Lower lobe of right lung (tissue), 2 donors: ENCODE measurements at places on chromosomes 1 and 21.

- H3K27ac ChIP-seq = no peak overlapping the region
- H3K36me3 ChIP-seq = no peaks in the 10 kb centered on the region
- DNase-seq = no peak
- no peaks in the 10 kb centered on the region for H3K27me3 ChIP-seq
Observed at GRCh38 chr21:26157801-26158200, 12.8 kb downstream of the APP start.

DNA sequence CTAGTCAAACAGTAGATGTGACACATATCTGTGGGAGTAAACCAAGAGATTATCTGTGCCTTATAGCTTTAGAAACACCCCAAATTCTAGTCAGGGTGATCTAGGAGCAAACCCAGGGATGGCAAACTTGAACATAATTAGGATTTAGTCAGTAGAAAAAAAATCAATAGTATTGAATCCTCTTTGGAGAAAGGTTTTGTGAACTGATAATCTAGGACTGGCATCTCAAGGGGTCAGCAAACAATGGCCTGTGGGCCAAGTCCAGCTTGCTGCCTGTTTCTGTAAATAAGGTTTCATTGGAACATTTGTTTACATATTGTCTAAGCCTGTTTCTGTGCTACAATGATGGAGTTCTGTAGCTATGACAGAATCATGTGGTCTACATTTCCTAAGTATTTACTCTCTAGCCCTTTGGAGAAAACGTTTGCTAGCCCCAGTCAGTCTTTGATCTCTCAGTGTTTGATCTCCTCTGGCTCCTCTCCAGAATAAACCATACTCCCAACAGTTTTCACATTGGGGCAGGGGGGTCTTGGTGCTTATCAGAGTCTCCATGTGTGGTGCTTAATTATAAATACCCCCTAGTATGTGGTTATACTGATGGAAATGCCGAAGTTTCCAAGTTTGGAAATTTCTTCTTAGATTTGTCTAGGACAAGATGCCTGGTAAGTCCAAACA lies 385.8 kb downstream of the NTNG1 start:
- no peak for DNase-seq
- H3K27me3 ChIP-seq = no peaks in the 10 kb centered on the region
- no peaks in the 10 kb centered on the region for H3K36me3 ChIP-seq
- no peaks in the 10 kb centered on the region for H3K4me1 ChIP-seq

- no peaks in the 10 kb centered on the region for H3K4me1 ChIP-seq
- no peak overlapping the region for H3K4me3 ChIP-seq
- no peaks in the 10 kb centered on the region for H3K36me3 ChIP-seq
- DNase-seq = no peak
Observed at GRCh38 chr1:76799700-76800099, 67.6 kb upstream of the ST6GALNAC5 start.

DNA sequence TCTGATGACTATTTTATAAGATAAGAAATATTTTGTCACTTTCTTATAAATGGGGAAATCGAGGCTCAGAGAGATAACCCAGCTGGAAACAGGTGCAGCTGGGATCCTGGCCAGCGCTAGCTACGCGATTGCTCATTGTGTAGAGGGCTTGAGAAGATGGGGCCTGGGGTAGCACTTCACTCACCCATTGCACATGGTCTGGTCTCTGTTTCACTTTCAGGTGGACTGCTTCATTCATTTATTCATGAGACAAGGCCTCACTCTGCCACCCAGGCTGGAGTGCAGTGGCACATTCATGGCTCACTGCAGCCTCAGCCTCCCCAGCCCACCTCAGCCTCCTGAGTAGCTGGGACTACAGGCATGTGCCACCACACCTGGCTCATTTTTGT lies 23.8 kb downstream of the UBE4B start:
- peaks cover 8% of the 10 kb centered on the region for H3K36me3 ChIP-seq
- no peak for DNase-seq
- H3K27me3 ChIP-seq = no peaks in the 10 kb centered on the region
- peaks cover 33% of the 10 kb centered on the region for H3K4me1 ChIP-seq

- H3K27me3 ChIP-seq = peaks cover 7% of the 10 kb centered on the region
- H3K27ac ChIP-seq = no peak overlapping the region
- H3K4me1 ChIP-seq = peaks cover 6% of the 10 kb centered on the region
- DNase-seq = peak; percentile 63
- H3K4me3 ChIP-seq = peak overlapping the region; percentile 28
- H3K36me3 ChIP-seq = no peaks in the 10 kb centered on the region
Observed at GRCh38 chr21:33127154-33127867, 57.4 kb downstream of the OLIG1 start.

GRCh38 chr1:21385022-21385421 lies 54.9 kb upstream of the NBPF3 start:
- H3K4me3 ChIP-seq = no peak overlapping the region
- no peaks in the 10 kb centered on the region for H3K36me3 ChIP-seq
- DNase-seq = no peak
- H3K4me1 ChIP-seq = peaks cover 13% of the 10 kb centered on the region
- H3K27ac ChIP-seq = no peak overlapping the region

GRCh38 chr1:215568299-215568692 lies 1.2 kb downstream of the KCTD3 start:
- DNase-seq = no peak
- peak overlapping the region; percentile 81 for H3K4me3 ChIP-seq
- H3K27ac ChIP-seq = peak overlapping the region; percentile 88
- H3K27me3 ChIP-seq = no peaks in the 10 kb centered on the region
- H3K4me1 ChIP-seq = peaks cover 46% of the 10 kb centered on the region
- H3K36me3 ChIP-seq = no peaks in the 10 kb centered on the region

DNA sequence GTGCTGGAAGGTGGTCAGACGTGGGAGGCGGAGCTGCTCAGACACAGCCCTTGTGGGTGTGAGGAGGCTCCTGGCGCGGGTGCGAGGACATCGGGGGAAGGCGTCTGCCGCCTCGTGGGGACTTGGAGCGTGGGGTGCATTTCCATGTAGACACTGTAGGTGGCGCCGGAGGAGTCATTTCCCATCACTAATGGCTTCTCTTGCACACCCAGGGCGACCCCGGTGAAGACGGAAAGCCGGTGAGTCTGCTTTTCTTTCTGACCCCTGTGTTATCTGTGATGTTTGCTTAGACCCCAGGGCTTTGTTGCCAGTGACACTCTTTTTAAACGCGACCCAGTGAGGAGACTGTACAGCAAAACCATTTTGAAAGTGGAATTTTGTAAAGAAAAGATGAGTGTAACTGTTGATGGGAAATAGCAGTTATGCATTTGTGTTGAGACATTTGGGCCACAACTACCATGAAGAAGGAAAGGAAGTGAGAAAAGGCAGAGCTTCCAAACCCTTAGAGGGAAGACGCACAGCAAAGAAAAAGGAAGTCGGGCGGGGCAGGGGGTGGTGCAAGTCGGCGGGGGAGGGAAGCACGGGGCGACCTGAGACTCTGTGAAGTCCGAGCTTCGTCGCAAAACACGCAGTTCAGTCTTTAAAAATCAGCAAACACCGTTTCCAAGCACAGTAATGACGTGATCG lies 64.0 kb downstream of the SLC19A1 start:
- H3K27ac ChIP-seq = peak overlapping the region; percentile 68
- peak overlapping the region; percentile 29 for H3K4me3 ChIP-seq
- peaks cover 42% of the 10 kb centered on the region for H3K36me3 ChIP-seq
- peaks cover 20% of the 10 kb centered on the region for H3K4me1 ChIP-seq

DNA sequence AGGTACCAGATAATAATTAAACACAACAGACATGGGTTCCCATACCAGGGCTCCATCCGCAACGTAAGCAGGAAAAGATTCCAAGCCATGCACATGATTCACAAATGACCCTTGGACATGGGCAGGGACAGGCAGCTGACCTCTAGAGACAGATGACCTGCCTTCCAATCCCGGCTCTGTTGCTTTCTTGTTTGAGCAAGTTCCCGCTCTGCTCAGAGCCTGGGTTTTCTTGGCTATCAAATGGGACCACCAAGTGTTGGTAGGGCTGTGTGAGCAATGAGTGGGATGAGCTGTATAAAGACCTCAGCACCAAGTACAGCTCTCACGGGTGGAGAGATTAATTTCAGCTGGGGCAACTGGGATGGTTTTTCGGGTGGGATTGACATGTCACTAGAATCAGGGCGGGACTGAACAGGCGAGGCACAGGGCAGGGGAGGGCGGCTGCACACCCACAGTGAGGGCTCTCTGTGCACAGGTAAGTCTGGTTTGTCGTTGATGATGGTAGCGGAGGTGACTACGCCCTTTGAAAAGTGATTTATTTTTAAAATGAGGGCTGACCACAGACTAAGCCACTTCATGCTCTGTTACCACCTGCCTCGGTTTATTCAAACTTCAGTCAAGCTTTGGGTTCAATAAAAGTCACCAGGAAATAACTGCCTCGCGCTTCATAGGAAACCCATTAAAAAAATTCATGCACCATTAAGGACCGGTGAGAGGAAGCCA lies 57.5 kb upstream of the IFFO2 start:
- peaks cover 25% of the 10 kb centered on the region for H3K4me1 ChIP-seq
- H3K36me3 ChIP-seq = no peaks in the 10 kb centered on the region
- no peak overlapping the region for H3K4me3 ChIP-seq
- H3K27me3 ChIP-seq = no peaks in the 10 kb centered on the region

- H3K36me3 ChIP-seq = no peaks in the 10 kb centered on the region
- no peak for DNase-seq
- no peaks in the 10 kb centered on the region for H3K4me1 ChIP-seq
- no peak overlapping the region for H3K27ac ChIP-seq
Observed at GRCh38 chr21:17711896-17712295, 99.2 kb upstream of the BTG3 start.

DNA sequence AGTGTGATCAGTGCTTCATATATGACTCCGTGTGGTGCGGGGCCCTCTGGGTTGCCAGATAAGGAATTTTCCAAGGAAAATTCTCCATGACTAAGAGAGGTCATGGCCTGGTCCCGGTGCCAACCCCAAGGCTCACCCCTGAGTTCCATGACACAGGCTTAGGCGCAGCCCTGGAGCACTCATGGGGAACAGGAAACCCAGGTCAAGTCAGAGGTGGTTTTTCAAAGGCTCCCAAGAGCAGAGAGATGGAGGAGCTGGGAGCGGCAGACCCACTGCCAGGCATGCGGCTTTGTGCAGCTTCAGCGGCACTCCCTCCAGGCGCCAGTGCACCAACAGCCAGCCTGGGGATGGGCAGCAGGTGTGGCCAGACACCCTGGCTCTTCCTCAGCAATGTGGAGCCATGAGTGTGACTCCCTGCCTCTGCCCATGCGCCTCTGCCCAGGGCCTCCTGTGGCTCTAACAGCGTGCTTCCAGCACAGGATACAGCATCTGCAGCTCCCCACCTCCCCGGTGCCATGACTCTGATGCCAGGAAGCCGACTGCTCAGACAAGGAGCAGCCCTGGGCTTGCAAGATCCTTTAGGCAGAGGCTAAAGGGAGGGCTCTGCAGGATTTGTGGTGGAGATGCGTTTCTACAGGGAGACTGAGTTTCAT lies 47.3 kb downstream of the GPR161 start:
- DNase-seq = no peak
- peaks cover 6% of the 10 kb centered on the region for H3K4me1 ChIP-seq
- H3K4me3 ChIP-seq = no peak overlapping the region
- no peaks in the 10 kb centered on the region for H3K36me3 ChIP-seq
- H3K27ac ChIP-seq = no peak overlapping the region

GRCh38 chr1:202167708-202168415 lies 7.5 kb upstream of the PTPN7 start:
- no peaks in the 10 kb centered on the region for H3K36me3 ChIP-seq
- DNase-seq = no peak
- peaks cover 11% of the 10 kb centered on the region for H3K4me1 ChIP-seq
- no peaks in the 10 kb centered on the region for H3K27me3 ChIP-seq

GRCh38 chr1:162028726-162029125 lies 5.1 kb upstream of the OLFML2B start:
- H3K4me1 ChIP-seq = peaks cover 15% of the 10 kb centered on the region
- H3K27me3 ChIP-seq = peaks cover 26% of the 10 kb centered on the region
- no peaks in the 10 kb centered on the region for H3K36me3 ChIP-seq
- no peak for DNase-seq

- no peaks in the 10 kb centered on the region for H3K27me3 ChIP-seq
- no peak overlapping the region for H3K27ac ChIP-seq
- DNase-seq = no peak
- peaks cover 62% of the 10 kb centered on the region for H3K36me3 ChIP-seq
Observed at GRCh38 chr1:150650193-150650592, 20.8 kb upstream of the ENSA start.

DNA sequence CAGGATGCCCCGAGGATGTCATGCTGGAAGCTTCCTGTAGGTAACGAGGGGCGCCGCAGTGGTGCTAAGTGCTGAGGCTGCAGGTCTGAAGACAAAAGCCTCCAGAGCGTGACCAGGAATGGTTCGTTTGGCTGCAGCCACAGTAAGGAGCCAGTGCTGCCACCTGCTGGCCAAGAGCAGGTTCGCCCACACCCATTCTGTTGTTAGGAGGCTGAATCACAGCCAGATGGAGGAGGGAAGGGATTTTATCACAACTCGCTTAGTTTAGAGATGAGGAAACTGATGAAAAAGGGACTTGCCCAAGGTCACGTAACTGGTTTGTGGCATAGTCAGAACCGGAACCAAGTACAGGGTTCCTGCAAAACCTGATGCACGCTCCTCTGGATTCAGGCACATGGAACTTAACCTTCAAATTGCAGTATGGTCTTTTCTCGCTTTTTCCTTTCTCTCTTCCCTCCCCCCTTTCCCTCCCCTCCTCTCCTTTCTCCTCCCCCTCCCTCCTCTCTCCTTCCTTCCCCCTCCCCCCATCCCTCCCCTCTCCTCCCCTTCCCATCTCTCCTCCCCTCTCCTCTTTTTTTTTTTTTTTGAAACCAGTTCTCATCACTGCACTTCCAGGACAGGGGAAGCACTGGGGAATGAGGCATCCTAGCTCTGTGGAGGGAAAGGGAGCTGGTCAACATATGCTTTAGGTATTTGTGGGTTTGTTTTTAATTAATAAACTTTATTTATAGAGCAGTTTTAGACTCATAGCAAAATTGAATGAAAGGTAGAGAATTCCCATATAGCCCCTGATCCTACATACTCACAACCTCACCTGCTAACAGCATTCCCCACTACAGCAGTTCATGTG lies 81.8 kb downstream of the MPZL1 start:
- H3K36me3 ChIP-seq = no peaks in the 10 kb centered on the region
- H3K4me1 ChIP-seq = peaks cover 7% of the 10 kb centered on the region
- DNase-seq = peak; percentile 94
- H3K27me3 ChIP-seq = no peaks in the 10 kb centered on the region
- H3K4me3 ChIP-seq = no peak overlapping the region

DNA sequence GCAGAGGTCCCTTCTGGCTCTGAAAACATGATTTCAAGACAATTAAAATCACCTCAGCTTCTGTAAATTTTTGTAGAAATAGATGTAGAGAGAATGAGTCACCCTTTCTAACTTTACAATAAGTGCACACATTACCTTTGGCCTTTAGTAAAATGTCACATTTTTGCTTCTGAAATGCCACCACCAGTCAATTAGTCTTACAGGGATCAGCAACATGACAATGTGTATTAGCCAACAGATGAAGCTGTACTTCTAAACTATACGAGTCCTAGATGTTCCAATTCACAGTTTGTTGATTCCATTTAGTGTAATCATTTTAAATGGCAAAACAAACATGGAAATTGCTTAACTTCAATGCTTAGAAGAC lies 23.1 kb downstream of the C21orf91 start:
- peaks cover 38% of the 10 kb centered on the region for H3K4me1 ChIP-seq
- H3K27me3 ChIP-seq = no peaks in the 10 kb centered on the region
- H3K36me3 ChIP-seq = peaks cover 7% of the 10 kb centered on the region
- no peak for DNase-seq

GRCh38 chr1:82318921-82319320 lies 518.2 kb downstream of the ADGRL2 start:
- no peaks in the 10 kb centered on the region for H3K27me3 ChIP-seq
- no peaks in the 10 kb centered on the region for H3K36me3 ChIP-seq
- H3K27ac ChIP-seq = no peak overlapping the region
- DNase-seq = no peak
